ENCODE measurements at places on chromosomes 3 and 15.

GRCh38 chr3:58534592-58535494 lies 2.1 kb downstream of the ACOX2 start:
- DNase-seq = no peak

- no peak for DNase-seq
Measured at GRCh38 chr15:85031086-85031943, 49.7 kb downstream of the PDE8A start.

DNA sequence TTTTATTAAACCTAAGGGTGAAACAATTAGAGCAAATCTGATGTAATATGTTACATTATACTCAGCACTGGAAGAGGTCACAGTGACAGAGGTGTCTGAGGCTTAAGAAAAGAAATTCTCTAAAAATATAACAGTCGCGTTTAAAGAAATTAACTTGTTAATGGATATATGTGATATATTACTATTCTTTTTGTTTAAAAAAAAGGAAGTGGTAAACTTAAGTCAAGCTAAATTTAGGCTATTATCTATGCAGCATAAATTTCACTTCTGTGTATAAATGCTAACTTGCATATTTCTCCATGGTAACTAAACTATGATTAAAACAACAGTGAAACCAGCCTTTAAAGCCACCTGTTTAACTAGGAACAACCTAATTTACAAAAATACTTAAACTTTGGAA lies 191.3 kb downstream of the FOXP1 start:
- no peak for DNase-seq

GRCh38 chr3:101635345-101635744 lies 41.6 kb downstream of the ZBTB11 start:
- no peak for DNase-seq

DNA sequence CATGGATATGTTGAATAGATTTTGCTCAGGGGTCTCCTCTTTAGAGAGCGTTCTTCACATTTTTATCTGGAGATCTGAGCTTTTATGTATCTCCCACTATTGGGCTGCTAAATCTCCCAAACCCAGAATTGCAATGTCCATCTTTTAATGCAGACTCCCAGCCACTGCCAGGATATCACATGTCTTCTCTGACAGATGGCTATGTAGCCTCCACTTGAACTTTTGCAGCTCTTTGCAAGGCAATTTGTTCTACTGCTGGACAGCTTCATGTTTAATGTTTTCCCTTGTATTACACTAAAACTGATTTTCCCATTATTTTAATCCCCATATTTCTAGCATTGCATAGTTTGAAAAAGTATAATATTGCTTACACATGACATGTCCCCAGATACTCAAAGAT lies 177.2 kb downstream of the LPP start:
- DNase-seq = peak; percentile 21

DNA sequence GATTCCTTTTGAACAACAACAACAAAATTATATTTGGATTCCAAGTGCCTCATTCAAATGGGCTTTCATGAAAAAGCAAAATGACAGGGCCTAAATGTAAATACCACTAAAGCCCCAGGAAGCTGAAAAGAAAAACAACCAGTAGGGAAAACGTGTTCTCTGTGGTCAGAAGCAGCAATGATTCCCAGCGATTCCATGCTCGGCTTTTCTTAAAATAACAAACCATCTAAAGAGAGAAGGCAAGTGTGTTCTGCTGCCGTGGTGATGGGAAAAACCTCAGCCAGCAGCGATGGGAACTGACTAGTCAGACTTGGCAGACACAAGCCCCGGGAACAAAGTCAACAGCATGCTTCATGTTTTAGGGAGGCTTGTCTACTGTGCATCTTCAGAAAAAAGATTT lies 153.6 kb downstream of the TNIK start:
- peak; percentile 50 for DNase-seq

GRCh38 chr15:94272251-94272898 lies 41.0 kb downstream of the MCTP2 start:
- no peak for DNase-seq

DNA sequence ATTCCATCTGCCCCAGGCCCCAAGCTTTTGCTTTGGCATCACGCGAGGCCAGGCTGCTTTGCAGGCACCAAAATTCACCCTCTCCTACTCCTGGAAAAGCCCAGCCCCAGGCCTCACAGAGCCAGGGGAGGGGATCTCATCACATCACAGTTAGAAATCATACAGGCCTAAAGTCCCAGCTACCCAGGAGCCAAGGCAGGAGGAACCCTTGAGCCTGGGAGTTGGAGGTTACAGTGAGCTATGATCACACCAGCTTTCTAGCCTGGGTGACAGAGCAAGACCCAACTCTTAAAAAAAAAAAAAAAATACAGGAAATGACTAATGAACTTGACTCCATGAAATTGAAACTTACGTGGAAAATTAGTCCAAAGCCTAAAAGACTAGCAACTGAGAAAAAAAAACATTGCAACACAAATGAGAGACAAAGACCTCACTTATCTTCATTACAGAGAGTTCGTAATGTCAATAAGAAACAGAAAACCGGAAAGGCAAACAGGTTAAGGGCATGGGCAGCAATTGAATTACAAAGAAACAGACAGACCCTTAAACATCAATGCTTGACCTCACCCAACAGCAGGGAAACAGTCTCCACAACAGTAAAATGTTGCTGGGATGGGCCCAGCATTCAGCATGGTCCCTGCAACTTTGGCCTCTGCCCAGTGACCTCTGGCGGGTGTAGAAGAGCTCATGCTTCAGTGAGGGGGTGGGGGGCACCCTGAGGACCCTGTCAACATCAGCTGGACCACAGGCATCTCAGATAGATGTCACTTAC lies 151.5 kb downstream of the LRRK1 start:
- no peak for DNase-seq

GRCh38 chr3:149319750-149320149 lies 13.7 kb downstream of the TM4SF18 start:
- DNase-seq = no peak

DNA sequence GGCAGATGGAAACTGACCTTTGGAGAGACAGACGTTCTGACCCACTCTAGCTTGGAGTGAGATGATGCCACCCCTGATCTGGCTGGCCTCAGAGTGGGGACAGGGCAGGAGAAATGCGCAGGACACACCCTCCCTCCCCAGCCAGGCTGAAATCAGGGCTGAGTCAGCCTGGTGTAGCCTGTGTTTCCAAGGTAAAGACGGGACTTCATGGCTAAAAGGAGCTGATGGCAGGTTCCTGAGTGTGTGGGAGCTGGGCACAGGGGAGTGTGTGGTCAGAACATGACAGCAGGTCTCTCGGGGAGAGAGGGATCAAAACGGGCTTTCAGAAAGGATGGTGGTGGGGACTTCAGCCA lies 14.6 kb upstream of the POLG start:
- no peak for DNase-seq

DNA sequence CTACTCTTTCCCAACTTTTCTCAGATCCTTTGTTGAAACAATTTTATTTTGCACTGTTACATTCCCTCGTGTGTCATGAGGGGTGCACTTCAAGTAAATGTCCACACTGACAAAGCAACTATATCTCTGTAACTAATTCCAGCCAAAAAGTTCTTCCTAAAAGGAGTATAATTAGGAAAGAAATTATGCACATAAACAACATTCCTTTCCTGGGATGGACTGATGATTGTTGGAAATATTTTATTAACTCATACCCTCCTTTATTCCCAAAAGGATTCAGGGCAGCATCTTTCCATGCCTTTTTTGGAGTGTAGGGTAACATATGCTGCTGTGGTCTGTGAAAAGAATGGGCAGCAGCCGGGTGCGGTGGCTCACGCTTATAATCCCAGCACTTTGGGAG lies 426.1 kb upstream of the THBS1 start:
- no peak for DNase-seq

- no peak for DNase-seq
Measured at GRCh38 chr3:42778644-42779043, 5.6 kb upstream of the CCDC13 start.

DNA sequence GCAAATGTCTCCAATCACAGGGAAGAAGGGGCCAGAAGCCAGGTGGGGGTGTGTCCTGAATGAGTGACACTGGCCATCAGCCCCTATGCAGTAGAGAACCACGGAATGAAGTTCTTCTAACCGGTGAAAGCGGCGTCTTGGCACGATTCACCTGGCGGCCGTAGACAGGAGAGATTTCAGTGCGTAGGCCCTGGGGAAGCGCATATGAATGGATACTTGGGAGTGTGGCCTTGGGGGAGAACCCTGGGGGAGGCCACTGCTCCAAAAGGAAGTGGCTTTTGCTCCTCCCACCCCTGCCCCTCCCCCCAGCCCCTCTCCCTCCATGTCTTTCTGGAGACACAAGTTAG lies 43.6 kb downstream of the RBPMS2 start:
- DNase-seq = no peak

DNA sequence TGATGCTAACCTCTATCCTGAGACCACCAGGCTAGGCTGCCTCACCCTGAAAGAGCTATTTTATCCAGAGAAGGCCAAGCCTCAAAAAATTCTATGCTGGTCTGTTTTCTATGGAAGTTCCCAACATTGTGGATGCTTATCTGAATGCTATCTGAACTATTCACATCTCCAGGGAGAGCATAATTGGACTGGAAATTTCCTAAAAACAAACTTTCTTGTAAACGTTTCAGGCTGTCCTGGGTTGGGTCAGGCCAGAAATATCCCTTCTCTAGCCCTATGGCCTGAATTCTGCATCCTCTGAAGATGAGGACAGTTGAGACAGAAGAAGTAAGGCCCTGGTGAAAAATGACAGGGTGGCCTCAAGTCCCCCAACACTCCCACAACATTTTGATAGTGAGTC lies 706.4 kb upstream of the NR2F2 start:
- no peak for DNase-seq

- peak; percentile 94 for DNase-seq
Measured at GRCh38 chr3:44584646-44585501, at the start of gene ZNF660. TSS of gene ZNF660 (plus strand) at chr3:44584964. CDS start at chr3:44594194, 9,230 bp downstream.

GRCh38 chr3:109132801-109133473 lies 3.6 kb upstream of the C3orf85 start:
- no peak for DNase-seq

GRCh38 chr3:35772381-35773015 lies 133.2 kb downstream of the ARPP21 start:
- no peak for DNase-seq

All from cerebellum (tissue), 4 donors.